Gastroesophageal sphincter (tissue), 4 donors: ENCODE measurements at places on chromosomes 7 and 10. TPM values are rescaled to one million over a fixed set of nuclear protein-coding genes. Genes with fewer than 3 reads are reported as not detected.

Gene C10orf105
- total RNA-seq: 0.13 TPM

Gene GNAT3
- not detected for total RNA-seq

- peak; percentile 89 for ATAC-seq
Measured at GRCh38 chr7:1065585-1066241, 21.4 kb downstream of the GPR146 start.

GRCh38 chr7:76358011-76358480, 745 bp downstream of the YWHAG start:
- ATAC-seq: no peak

DNA sequence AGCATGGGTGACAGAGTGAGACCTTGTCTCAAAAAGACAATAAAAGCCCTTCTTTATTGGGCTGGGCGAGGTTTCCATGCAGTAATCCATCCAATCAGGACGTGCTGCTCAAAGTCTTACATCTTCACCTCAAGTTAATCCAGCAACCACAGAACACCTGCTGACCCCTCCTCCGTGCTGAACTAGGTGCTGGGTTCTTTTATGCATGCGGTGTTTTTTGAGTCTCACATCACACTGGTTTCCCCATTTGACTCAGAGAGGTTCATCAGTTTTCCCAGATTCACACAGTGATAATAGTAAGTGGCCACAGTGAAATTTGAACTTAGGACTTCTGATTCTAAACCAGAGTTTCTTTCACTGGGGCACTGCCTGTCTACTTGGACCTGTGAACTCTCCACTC, 58.3 kb upstream of the GTF2I start:
- no peak for ATAC-seq

GRCh38 chr7:105376908-105377533, 11.7 kb downstream of the SRPK2 start:
- no peak for ATAC-seq

- peak; percentile 71 for ATAC-seq
Measured at GRCh38 chr7:47610506-47611044, 28.7 kb upstream of the TNS3 start.

GRCh38 chr7:150994141-150994837, 3.5 kb downstream of the NOS3 start:
- no peak for ATAC-seq
